Hematopoietic multipotent progenitor cell treated with erythropoietin and hydrocortisone succinate and interleukin-3 and kit ligand, for 8 days (in vitro differentiated cells): ENCODE measurements at places on chromosomes 2 and 18.

DNA sequence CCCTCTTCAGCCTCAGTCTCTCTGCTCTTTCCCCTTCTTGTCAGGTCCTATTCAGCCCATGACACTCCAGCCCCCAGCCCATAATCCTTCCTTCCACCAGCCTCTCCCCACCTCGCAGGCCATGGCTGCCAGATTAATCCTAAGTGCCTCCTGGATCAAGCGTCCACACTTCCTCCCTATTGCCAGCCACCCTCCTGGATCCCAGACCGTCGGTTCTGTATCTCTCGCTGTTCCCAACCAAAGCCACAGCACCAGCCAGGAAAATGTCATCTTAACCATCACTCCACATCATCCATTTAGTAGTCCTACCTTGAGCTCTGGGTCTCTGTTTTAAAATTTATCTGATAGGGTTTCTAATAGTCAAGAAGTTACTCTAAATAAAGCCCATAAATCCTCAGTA lies 49.5 kb downstream of the NDUFA10 start:
- no peak for DNase-seq

DNA sequence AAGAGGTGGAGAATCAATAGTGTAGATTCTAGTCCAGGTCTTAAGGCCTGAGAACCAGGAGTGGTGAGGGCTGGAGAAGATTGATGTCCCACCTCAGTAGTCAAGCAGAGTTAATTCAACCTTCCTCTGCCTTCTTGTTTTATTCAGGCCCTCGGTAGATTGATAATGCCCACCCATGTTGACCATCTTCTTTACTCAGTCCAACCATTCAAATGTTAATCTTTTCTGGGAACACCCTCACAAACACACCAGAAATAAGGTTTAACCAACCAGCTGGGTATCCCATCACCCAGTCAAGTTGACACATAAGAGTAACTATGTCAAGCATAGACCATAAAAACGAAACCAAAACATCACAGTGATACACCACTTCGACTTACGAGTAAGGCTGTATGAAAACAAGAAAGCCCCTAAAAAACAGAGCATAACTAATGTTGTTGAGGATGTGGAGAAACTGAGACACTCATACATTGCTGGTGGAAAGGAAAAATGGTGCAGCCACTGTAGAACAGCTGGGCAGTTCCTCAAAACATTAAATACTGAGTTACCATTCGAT lies 57.5 kb downstream of the SLC35F5 start:
- no peak for DNase-seq

DNA sequence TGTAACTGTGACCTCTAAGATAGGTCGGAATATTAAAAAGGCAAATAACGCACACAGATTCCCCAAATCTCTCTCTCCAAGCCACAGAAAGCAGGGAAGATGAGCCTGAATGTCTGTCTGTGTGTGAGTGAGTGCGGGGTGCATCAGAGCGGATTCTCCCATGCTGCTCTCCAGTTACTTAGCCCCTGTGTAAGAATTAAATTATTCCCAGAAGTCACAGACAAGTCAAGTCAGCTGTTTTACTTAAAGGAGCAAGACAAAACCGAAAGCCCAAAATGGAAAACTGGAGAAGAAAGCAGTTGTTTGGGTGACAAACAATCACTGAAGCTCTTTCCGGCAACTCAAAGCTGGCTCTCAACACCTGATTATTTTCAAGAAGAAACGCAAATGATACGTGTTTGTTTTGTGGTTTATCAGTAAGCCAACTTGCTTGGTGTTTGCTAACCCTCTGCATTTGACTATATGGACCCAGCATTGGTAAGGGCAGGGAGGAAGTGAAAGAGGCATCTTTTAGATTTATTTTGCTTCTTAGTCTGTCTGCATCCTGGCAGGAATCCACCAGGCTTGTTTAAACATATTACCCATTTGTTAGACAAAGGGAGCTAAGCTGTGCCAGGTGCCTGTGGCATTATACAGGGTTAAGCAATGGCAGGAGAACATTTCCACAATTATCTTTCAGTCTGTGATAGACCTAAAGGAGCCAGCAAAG lies 121.5 kb upstream of the CREB1 start:
- no peak for DNase-seq

- no peak for DNase-seq
These were observed 332.7 kb downstream of the ZNF521 start for GRCh38 chr18:25019086-25019860.

- DNase-seq = no peak
These were observed 3.3 kb downstream of the ACVR1 start for GRCh38 chr2:157872791-157873190.

DNA sequence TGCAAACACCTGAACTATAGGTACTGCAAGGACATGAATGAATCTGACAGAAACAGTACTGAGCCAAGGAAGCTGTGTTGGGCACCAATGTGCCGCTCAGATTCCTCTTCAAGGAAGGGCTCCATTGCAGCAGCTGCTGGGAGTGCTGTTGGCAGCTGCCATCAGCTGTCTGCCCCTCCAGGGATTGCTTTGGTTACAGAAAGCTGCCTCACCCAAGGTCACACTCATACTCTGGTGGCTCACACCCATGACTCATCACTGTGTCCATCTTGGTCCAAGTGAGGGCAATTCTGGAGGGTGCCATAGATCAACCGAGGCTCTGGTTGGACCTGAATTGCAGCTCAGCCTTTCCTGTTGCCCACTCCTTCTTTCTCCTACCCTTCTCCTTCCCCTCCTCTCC lies 24.4 kb upstream of the TRPM8 start:
- DNase-seq = no peak

GRCh38 chr2:141001750-141002149 lies 1129.1 kb downstream of the LRP1B start:
- no peak for DNase-seq

DNA sequence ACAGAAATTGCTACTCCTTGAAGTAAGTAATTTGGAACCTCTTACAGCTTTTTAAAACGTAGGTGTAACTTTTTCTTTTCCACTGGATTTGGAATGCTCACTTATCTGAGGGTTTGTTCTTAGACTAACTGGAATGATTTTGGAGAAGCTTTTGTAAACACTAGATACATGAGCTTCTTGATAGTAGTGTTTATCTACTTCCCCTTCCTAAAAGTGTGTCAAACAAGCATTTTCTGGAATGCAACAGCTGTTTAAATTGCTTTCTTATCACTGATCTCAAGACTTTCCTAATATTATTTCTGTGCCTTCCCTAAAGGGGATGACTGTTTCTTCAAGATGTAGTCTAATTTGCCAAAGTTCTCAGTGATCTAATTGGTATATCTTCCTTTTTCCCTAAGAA lies 282.6 kb downstream of the CCDC178 start:
- DNase-seq = no peak

DNA sequence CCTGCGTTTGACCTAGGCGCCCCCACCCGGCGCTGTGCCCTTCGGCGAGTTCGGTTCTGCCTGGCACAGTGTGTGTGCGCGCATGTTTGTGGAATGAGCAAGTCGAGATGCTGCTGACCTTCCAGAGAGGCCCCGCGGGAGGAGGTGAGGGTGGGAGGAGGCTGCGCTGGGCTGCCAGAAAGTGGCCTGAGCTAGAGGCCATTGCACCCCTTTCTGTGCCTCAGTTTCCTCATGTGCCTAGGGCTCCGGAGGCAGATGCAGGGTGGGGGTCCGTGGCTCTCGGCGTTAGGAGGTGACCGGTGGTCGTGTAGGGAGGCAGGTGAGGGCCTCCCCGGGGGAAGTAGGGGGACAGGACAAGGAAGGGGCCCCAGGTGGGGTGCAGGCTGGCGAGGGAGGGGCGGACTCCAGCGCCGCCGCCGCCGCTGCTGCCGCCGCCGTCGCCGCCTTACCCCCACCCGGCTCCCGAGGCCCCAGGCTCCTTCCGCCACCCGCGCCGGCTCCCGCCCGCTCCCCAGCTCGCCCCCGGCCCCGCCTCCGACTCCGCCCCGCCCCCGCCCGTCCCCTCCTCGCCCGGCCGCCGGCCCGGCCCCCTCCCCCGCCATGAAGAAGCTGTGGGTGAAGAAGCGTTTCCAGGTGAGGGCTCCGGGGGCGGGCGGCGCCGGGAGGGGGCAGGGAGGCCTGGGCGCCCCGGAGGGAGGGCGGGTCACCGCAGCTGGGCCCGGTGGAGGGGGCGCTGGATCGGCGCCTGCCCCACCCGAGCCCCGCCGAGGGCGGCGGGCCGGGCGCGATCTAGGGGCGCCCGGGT lies 7.0 kb downstream of the SPEG start:
- no peak for DNase-seq

GRCh38 chr2:230942920-230943896 lies 18.2 kb upstream of the GPR55 start:
- no peak for DNase-seq

- DNase-seq = no peak
These were observed 81.9 kb upstream of the VWC2L start for GRCh38 chr2:214328941-214329340.

DNA sequence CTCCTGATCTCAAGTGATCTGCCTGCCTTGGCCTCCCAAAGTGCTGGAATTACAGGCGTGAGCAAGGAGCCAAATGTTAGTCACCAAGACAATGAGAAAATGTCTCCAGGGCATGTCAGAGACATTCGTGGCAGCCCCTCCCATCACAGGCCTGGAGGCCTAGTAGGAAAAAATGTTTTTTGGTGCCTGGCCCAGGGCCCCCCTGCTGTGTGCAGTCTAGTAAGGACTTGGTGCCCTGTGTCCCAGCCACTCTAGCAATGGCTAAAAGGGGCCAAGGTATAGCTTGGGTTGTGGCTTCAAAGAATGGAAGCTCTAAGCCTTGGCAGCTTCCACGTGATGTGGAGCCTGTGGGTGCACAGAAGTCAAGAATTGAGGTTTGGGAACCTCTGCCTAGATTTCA lies 12.5 kb upstream of the TXNL4A start:
- DNase-seq = no peak

DNA sequence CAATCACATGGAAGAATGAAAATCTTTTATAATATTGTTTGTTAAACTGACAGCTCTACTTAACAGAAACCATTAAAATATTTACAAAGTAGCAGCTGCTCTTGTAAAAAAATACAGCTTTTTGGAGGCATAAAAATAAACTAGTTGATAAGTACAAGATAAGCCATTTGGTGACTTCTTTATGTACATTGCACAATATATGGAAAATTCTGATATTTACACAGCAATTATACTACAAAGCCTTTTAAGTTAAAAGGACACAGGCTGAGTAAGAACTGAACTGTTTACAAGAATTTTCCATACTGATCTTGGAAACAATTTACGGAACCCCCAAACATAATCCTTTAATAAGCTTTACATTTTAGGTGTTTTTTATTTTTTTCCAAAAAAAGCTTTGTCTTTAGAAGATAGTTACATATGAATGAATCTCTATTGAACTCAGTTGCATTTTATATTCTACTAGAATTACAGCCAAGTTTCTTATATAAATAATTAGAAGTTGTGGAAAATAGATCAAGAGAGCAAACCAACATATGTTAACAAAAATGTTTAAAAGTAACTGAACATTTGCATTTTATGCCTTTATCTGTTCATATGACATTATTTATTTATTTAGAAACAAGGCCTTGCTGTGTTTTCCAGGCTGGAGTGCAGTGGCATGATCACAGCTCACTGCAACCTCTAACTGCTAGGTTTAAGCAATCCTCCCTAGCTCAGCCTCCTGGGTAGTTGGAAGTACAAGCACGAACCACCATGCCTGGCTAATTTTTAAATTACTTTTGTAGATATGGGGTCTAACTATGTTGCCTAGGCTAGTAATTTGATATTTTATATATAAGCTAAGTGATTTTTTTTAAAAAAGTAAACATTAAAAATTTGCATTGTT lies 142.5 kb downstream of the OTX1 start:
- no peak for DNase-seq

- no peak for DNase-seq
These were observed 207.4 kb downstream of the CBLN2 start for GRCh38 chr18:72336786-72337185.

- DNase-seq = no peak
These were observed 58.4 kb downstream of the SEMA4F start for GRCh38 chr2:74712223-74713053.

DNA sequence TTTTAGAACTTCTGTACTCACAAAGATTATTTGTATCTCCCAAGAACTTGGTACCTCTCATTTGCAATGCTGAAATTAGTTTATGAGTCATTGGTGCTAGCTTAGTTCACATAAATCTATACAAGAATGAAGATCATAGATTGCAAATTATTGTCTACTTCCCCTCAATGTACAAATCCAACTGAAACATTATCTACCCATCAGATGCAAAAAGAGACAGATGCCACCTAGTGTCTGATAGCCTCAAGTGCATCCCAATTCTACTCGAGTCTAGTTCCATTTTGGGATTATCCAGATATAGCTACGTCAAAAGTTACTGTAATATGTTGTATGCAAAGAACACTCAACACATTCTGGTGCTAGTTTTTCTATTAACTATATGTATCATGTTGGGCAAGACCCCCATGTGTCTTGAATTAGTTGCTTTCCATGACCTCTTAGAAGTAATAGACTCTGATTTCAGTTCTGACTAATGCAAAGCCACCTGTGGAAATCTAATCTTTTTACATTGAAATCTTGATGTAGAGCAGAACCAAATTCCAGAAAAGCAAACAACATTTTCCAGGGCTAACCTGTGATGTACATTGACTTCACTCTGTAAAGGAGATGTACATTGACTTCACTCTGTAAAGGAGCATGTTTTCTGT lies 210.0 kb downstream of the RBM43 start:
- peak; percentile 44 for DNase-seq

DNA sequence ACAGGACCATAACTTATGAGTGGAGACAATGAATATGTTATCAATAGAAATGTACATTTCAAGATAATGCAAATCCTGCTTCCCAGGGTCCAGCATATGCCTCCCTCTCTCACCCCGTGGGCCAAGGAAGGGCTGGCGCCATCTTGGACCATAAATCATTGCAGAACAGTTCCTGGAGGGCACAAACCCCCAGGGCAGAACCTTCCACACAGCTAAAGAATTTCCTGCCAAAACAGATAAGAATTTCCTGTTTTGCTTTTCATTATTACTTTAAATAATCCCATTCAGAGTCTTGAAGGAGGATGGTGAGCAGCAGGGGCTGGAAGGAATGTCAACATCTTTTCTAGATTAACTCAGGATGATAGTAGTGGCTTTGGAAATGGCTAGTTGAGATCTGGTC lies 53.7 kb downstream of the EHD3 start:
- no peak for DNase-seq

- DNase-seq = no peak
These were observed 245.4 kb downstream of the CDH2 start for GRCh38 chr18:27931535-27931934.

- DNase-seq = no peak
These were observed 26.5 kb upstream of the FAM117B start for GRCh38 chr2:202608142-202608852.

GRCh38 chr18:25736516-25736915 lies 353.9 kb downstream of the SS18 start:
- DNase-seq = no peak

- DNase-seq = no peak
These were observed 440.0 kb upstream of the POU3F3 start for GRCh38 chr2:104413890-104414289.

DNA sequence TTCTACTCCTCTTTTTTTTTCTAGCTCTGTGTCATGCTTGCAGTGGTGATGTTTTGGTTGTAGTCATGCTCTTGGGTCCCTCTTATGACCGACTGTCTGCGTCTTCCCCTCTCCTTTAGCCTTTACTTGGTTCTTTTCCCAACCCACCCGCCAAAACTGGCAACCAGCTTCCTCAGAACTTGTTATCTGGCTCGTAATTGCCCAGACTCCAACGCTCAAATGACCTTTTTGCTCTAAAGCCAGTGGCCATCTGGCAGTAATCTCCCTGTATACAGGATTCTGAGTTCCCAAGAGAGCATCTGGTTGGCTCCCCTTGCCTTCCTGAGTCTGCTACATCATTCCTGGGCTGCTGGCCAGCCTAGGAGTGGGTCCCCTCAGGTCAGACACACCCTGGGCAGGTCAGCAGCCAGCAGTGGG lies 147.2 kb downstream of the MGAT5 start:
- no peak for DNase-seq

GRCh38 chr2:108182489-108182888 lies 57.3 kb upstream of the SULT1C3 start:
- DNase-seq = peak; percentile 16

GRCh38 chr2:85188852-85189251 lies 55.7 kb downstream of the TCF7L1 start:
- no peak for DNase-seq
